ENCODE measurements at places on chromosomes 2 and 18. TPM values are rescaled to one million over a fixed set of nuclear protein-coding genes. Genes with fewer than 3 reads are reported as not detected.

DNA sequence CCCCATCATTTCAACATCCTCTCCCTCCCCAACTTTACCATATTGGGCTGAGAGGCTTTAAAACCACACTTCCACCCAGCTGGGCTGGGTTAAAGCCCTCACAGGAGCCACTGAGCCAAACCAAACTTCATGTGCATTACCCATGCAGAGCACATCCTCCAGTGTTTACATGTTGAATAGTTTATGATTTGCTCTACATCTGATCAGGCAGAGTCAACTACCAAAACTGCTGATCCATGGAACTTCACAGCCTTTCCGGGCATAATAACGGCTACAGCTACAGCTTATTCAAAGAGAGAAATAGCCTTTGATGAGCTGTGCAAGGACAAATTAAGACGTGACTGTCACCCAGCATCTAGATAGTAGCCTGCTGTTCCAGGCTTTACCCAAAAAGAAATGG lies 39.0 kb downstream of the MAIP1 start:
- DNase-seq: no peak

DNA sequence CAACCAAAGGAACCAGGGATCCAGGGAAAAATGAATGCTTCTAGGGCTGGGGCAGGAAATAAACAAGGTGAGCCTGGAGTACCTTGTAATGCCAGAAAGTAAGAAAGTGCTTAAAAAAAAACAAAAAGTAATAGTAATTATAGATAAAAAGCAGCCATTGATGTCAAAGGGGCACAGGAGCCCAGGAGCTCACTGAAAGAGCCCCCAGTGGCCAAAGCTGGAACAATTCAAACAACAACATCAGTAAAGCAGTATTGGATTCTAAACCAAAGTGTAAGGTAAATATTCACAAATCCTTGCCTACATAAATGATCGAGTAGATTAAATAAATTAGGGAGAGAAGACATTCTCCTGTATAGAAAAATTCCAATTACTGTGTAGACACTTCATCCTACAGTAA lies 114.3 kb upstream of the ARL4C start:
- no peak for DNase-seq

GRCh38 chr2:54520687-54521086 lies 64.6 kb downstream of the SPTBN1 start:
- DNase-seq: no peak

Gene ASXL3
- total RNA-seq: not detected

Gene PAX3
- total RNA-seq: not detected

- DNase-seq: peak; percentile 35
Measured at GRCh38 chr2:101502095-101502494, 27.2 kb upstream of the RFX8 start.

- no peak for DNase-seq
Measured at GRCh38 chr18:74139888-74140287, 7.7 kb downstream of the FBXO15 start.

DNA sequence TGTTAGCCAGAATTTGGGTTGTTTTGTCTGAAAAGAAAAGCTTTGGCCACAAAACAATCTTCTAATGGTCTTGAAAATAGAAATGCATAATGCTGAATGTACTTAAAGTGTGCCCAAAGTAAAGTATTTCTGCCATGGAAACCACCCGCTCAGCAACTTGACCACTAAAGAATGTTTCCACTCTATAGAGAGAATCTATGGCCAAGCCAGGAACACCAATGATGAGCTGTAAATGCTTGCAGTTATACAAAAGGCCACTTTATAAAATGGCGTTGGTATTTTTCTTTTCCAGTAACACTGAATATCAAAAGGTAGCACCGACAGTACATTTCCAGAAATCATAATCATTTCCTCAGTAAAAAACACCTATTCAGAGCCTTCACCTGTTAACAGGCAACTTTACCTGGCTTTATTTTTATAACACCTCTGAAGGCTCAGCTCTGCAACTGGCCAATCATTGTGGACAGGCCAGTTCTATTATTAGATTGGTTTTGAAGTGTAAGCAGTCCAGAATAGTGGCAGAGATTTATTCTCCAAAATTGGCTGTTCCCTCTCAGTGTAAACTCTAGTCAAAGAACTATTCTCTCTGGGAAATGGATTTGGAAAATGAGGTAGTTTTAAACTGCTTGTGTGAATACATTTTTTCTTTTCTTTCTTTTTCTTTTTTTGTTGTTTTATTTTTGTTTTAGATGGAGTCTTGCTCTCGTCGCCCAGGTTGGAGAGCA lies 36.1 kb downstream of the SLC40A1 start:
- DNase-seq: no peak
